ENCODE measurements at places on chromosomes 16 and 17. TPM values are rescaled to one million over a fixed set of nuclear protein-coding genes. Genes with fewer than 3 reads are reported as not detected.
A peak's percentile ranks its signal among the peaks of the same experiment; 100 is the strongest.

- DNase-seq = no peak
These were observed 656.0 kb upstream of the KIF2B start for GRCh38 chr17:53166731-53167130.

GRCh38 chr17:795721-796120 is 13.6 kb downstream of the MRM3 start:
- no peak for DNase-seq

The NLRC3 gene
- not detected for total RNA-seq

The C17orf78 gene
- total RNA-seq = not detected

DNA sequence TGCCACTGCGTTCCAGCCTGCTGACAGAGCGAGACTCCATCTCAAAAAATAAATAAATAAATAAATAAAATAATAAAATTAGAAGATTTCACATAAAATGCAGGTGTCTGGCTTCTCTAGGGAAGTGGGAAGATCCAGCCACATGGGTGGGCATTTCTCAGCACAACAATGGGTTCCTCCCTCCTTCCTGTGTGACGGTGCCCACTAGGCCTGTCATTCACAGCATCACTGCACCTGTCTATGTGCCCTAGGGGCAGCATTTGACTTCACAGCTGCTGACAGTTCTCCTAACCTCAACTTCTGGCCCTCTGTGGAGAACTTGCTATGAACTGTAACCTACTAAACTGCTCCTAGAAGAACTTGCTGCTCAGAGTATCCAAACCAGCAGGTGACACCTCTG is 3.0 kb downstream of the ABHD15 start:
- DNase-seq = peak; percentile 41

- DNase-seq = peak; percentile 37
These were observed 8.0 kb upstream of the KRTAP4-12 start for GRCh38 chr17:41131979-41132378.

The COPS3 gene
- 117 TPM for total RNA-seq

DNA sequence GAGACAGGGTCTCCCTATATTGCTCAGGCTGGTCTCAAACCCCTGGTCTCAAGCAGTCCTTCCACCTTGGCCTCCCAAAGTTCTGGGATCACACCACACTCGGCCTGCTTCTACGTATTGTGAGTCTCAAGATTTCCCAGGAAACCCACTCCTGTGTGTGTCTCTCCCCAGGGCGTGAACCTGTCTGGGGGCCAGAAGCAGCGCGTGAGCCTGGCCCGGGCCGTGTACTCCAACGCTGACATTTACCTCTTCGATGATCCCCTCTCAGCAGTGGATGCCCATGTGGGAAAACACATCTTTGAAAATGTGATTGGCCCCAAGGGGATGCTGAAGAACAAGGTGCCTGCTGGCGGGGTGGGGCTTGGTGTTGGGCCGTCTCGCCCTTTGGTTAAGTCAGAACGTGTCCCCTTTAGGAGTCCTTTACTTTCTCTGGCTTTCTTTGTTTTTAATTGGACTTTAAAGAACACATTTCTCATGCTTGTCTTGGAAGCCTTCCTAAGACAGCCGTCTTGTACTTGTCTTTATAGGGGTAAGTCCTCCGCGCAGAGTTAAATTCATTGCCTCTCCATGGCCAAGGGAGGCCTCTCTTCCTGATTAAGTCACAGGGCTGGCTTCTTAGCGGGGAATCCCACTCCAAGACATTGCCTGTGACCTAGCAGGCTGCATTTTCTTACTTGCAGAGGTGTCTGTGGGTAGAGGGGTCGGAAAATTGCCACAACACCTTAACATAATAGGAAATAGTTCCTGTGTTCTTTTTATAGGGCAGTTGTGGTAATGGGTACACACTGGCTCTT is 136.4 kb downstream of the ABCC6 start:
- no peak for DNase-seq

DNA sequence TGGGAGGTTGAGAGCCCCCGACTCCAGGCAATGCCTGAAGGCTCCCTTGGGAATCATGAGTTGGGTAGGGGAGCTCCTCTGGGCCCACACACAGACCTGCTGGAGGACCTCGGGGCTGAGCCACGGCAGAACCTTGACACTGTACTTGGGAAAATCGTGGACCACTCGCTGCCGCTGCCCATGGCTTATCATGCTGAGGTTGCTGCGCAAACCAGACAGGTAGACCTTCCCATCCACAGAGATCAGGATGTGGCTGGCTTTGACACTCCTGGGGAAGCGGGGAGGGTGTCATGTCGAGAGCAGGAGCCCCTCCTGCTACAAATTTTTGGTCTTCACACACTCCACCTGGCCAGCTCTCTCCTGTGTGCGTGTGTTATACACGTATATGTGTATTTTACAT is 7.2 kb upstream of the LIMD2 start:
- DNase-seq = no peak

GRCh38 chr16:85428168-85428898 is 184.8 kb upstream of the GSE1 start:
- no peak for DNase-seq

The KRTAP1-1 gene
- total RNA-seq = not detected

GRCh38 chr17:42039794-42040763 is 10.3 kb downstream of the C17orf113 start:
- no peak for DNase-seq

- DNase-seq = no peak
These were observed 4.7 kb downstream of the SERPINF1 start for GRCh38 chr17:1766382-1767135.

The CX3CL1 gene
- not detected for total RNA-seq

- no peak for DNase-seq
These were observed 4.2 kb upstream of the KRTAP3-2 start for GRCh38 chr17:41003926-41004325.

GRCh38 chr17:44733753-44734152 is 25.0 kb upstream of the ADAM11 start:
- DNase-seq = no peak

The PTGES3L gene
- 2.4 TPM for total RNA-seq

- no peak for DNase-seq
These were observed 176.5 kb downstream of the SALL1 start for GRCh38 chr16:50974438-50975036.

- DNase-seq = no peak
These were observed 10.0 kb downstream of the RAPGEFL1 start for GRCh38 chr17:40187238-40187637.

DNA sequence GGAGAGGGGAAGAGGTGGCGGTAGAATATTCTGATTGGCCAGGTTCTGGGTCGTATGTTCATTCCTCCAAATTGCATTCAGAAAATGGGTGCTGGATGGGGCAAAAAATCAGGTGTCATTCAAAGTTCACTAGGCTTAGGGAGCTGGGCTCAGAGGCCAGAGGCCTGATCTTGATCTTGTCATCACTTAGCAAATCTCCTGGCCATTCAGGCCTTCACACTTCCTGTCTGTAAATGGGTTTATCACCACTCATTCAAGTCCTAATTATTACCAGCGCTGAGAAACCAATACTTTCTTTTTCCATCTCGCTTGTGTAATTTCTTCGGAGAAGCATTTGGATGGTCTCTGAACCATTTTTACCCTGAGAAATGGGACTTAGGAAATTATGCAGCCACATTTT is 50.8 kb downstream of the BMERB1 start:
- no peak for DNase-seq

DNA sequence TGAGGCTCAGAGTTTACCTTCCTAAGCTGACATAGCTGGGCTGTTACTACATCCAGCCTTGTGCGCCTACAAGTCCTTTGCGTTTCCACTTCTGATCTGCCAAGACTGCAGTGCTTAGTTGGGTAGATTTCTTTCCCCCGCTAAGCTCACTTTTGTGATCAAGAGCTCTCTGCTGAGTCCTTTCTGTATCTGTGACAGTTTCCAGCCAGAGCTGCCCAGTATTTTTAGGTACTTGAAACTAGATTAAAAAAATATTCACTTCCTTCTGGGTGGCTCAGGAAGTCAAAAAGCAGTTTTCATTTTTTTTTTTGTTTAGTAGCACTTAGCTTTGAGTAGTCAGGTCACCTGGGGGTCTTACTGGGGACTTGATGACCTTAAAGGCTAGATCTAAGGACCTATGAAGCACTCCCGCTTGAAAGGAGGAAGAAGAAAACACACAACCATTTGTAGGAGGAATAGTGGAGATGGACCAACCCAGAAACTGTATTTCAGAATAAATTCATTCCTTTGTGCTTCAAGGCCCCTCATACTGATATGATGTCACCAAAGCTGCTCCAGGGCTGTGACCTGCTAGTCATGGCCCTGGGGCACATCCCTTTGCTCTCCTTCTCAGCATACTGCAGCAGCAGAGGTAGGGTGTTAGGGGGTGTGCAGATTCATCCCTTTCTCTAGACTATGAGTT is 75.6 kb upstream of the HNF1B start:
- no peak for DNase-seq

DNA sequence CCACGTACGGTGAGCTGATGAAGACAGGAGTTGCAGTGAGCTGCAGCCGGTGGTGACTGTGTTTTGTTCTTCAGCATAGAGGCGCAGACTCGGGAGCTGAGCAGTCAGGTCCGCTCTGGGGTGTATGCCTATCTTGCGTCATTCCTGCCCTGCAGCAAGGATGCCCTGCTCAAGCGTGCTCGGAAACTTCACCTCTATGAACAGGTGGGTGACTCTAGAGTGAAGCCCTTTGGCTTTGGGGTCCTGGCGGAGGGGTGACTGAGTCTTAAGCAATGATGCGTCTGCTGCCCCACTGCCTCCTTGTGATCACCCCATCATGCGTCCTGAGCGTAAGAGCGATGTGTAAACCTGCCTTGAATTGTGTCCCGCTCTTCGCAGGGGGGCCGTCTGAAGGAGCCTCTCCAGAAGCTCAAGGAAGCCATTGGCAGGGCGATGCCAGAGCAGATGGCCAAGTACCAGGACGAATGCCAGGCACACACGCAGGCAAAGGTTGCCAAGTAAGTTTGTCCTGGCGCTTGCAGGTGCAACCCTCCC is 22.9 kb downstream of the UBN1 start:
- no peak for DNase-seq

DNA sequence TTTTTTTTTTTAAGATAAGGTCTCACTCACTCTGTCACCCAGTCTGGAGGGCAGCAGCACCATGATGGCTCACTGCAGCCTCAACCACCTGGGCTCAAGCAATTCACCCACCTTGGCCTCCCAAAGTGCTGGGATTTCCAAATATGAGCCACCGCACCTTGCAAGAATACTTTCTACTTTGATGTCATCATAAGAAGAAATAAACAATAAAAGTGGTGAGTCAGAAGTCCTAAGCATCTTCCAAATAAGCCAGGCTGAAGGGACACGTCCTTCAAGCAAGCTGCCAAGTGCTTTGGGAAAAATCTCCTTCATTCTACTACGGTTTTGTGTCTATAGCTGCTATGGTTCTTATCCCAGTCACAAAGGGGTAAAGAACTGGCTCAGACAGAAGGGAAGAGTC is 20.3 kb downstream of the HASPIN start:
- DNase-seq = no peak

The MMP25 gene
- total RNA-seq = 0.06 TPM

The CIBAR2 gene
- not detected for total RNA-seq

GRCh38 chr17:29133121-29133713 is 47.0 kb downstream of the MYO18A start:
- peak; percentile 74 for DNase-seq

DNA sequence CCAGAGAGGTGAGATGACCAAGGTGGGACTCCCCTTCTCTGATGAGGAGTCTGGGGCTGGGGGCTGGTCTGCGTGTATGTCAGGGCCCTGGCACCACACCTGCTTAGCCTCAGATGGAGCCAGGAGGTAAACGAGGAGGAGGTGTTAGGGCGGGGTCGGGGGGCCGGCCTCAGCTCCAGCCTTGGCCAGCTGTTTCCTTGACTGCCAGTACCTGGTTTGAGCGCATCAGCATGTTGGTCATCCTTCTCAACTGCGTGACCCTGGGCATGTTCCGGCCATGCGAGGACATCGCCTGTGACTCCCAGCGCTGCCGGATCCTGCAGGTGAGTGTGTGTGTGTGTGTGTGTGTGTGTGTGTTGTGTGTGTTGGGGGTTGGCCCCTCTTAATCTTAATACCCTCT is 8.1 kb downstream of the CACNA1G start:
- DNase-seq = no peak

DNA sequence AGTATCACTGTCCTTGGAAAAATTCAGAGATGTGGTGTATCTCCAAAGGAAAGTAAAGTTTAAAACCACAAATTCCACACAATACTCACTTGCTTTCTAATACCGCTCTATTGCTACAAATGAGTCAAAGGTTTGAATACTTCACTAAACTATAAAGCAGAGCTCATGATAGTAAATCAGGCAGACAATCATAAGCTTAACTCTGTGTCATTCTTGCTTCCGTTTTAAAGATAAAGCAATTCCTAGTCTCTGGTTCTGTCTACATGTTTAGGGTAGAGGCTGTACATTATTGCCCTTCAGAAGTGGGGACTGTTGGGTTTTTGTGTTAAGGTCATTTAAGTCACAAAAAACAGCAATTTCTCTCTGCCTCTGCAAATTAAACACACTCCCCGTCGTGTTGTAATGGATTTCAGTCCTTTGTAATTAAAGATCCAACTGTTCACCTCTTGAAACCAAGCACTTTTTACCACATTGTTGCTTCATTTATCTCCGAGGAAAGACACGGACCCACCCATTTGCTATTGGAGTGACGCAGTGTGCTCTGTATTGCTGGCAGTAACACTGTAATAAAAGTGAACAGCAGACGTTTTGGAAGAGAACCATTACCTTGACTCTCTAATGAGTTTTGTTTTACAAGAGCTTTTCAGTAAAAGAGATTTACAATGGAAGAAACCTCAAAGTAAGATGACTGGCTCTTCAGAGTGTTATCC is 83.1 kb upstream of the CNTNAP4 start:
- peak; percentile 33 for DNase-seq

DNA sequence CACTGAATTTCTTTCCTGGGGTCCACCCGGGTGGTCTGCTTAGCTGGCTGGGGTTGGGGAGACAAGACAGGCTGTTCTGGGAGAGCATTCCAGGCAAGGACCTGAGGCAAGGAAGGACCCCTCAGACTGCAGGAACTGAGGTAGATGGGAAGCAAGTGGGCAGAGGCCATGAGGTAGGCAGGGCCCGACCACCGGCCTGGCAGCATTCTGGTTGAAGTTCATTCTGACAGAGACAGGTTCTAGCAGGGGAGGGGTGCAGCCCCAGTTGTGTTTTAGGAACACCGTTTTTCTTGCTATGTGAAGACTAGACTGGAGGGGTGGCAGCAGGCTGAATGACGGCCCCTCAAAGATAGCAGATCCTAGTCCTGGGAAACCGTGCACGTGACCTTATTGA is 17.5 kb downstream of the B9D1 start:
- DNase-seq = no peak

The HOXB3 gene
- 12.1 TPM for total RNA-seq

- peak; percentile 84 for DNase-seq
These were observed 22.4 kb downstream of the SOCS3 start for GRCh38 chr17:78337244-78338109.

All from LHCN-M2 (cell line).